ENCODE measurements at places on chromosomes 3 and 15. TPM values are rescaled to one million over a fixed set of nuclear protein-coding genes. Genes with fewer than 3 reads are reported as not detected.
A peak's percentile ranks its signal among the peaks of the same experiment; 100 is the strongest.

- H3K27ac ChIP-seq, result no peak overlapping the region
- peak overlapping the region; percentile 30 for H3K4me3 ChIP-seq
- H3K27me3 ChIP-seq, result peaks cover 18% of the 10 kb centered on the region
Observed at GRCh38 chr3:46898321-46899150, 21.0 kb downstream of the PTH1R start.

GRCh38 chr3:190988102-190988501 is 125.6 kb upstream of the GMNC start:
- H3K27ac ChIP-seq, result no peak overlapping the region
- peaks cover 2% of the 10 kb centered on the region for H3K4me1 ChIP-seq
- DNase-seq, result no peak
- H3K36me3 ChIP-seq, result no peaks in the 10 kb centered on the region

DNA sequence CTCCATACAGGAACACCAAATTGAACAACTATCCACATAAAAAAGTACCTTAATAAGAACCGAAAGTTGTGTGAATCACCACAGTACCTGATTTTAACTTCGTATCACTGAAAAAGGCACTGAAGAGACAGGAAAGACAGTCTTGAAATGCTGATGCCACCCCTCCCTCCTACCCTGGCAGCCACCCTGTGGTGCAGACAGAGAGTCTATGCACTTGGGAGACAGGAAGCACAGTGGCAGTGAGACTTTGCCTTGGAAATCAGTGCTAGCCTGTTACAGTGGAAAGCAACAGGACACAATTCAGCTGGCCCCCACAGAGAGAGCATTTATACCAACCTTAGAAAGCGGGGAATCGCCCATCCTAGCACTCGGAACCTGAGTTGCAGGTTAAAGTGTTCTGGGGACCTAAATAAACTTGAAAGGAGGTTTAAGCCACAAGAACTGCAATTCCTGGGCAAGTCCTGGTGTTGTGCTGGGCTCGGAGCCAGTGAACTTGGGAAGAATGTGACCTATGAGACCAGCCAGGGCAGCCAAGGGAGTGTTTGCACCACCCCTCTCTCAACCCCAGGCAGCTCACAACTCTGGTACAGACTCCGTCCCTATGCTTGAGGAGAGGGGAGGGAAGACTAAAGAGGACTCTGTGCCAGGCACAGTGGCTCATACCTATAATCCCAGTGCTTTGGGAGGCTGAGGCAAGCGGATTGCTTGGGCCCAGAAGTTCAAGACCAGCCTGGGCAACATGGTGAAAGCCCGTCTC is 240.1 kb downstream of the ISL2 start:
- no peak overlapping the region for H3K27ac ChIP-seq
- peaks cover 4% of the 10 kb centered on the region for H3K36me3 ChIP-seq
- H3K27me3 ChIP-seq, result no peaks in the 10 kb centered on the region
- DNase-seq, result no peak
- H3K4me3 ChIP-seq, result no peak overlapping the region
- peaks cover 20% of the 10 kb centered on the region for H3K4me1 ChIP-seq

DNA sequence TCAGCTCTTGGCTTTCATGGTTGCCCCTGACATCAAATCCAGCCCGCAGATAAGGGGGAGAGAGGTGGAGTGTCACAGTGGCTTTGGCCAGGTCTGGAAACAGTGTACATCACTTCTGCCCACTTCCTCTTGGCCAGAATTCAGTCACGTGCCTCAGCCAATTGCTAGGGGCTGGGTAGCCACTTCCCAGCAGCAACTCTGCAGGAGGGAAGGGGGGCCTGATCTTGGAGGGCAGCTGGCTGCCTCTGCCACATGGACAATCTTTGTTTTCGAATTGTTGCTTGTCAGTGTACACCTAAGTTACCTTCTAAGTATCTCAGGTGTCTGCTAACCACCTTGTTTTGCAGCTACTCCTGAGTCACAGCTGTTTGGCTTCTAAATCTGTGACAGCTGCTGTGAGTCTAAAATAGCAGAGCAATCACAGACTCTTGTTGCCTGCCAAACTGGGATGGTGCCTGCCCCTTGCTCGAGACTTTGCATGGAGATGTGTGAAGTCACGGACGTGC is 41.0 kb upstream of the LIMD1 start:
- H3K4me1 ChIP-seq, result peaks cover 30% of the 10 kb centered on the region
- H3K36me3 ChIP-seq, result no peaks in the 10 kb centered on the region
- H3K4me3 ChIP-seq, result peak overlapping the region; percentile 76

- peaks cover 3% of the 10 kb centered on the region for H3K27me3 ChIP-seq
- no peak overlapping the region for H3K4me3 ChIP-seq
- H3K4me1 ChIP-seq, result no peaks in the 10 kb centered on the region
- no peak for DNase-seq
- no peak overlapping the region for H3K27ac ChIP-seq
- H3K36me3 ChIP-seq, result no peaks in the 10 kb centered on the region
Observed at GRCh38 chr3:86837871-86838270, 153.1 kb downstream of the VGLL3 start.

- no peak overlapping the region for H3K4me3 ChIP-seq
- H3K36me3 ChIP-seq, result no peaks in the 10 kb centered on the region
- H3K4me1 ChIP-seq, result no peaks in the 10 kb centered on the region
- H3K27ac ChIP-seq, result no peak overlapping the region
Observed at GRCh38 chr3:123168122-123168521, 33.6 kb upstream of the SEC22A start.

- no peaks in the 10 kb centered on the region for H3K27me3 ChIP-seq
- H3K27ac ChIP-seq, result no peak overlapping the region
- H3K4me1 ChIP-seq, result no peaks in the 10 kb centered on the region
- no peaks in the 10 kb centered on the region for H3K36me3 ChIP-seq
- no peak overlapping the region for H3K4me3 ChIP-seq
Observed at GRCh38 chr3:196962108-196962929, 6.3 kb downstream of the PIGZ start.

GRCh38 chr3:64008487-64009351 is 14.6 kb downstream of the PSMD6 start:
- H3K4me3 ChIP-seq, result no peak overlapping the region
- no peak for DNase-seq
- peaks cover 15% of the 10 kb centered on the region for H3K36me3 ChIP-seq
- no peaks in the 10 kb centered on the region for H3K27me3 ChIP-seq
- H3K27ac ChIP-seq, result no peak overlapping the region
- H3K4me1 ChIP-seq, result peaks cover 7% of the 10 kb centered on the region

- no peak overlapping the region for H3K27ac ChIP-seq
- no peak overlapping the region for H3K4me3 ChIP-seq
- peaks cover 6% of the 10 kb centered on the region for H3K27me3 ChIP-seq
- no peaks in the 10 kb centered on the region for H3K4me1 ChIP-seq
- no peak for DNase-seq
Observed at GRCh38 chr15:86203462-86203861, 123.8 kb downstream of the AGBL1 start.

GRCh38 chr3:85801955-85802354 is 843.2 kb downstream of the CADM2 start:
- H3K27ac ChIP-seq, result no peak overlapping the region
- no peak overlapping the region for H3K4me3 ChIP-seq
- no peaks in the 10 kb centered on the region for H3K4me1 ChIP-seq
- no peaks in the 10 kb centered on the region for H3K36me3 ChIP-seq
- no peak for DNase-seq
- H3K27me3 ChIP-seq, result no peaks in the 10 kb centered on the region

The KCNAB1 gene
- 0.31 TPM for polyA plus RNA-seq
